Suprapubic skin (tissue), 4 donors: ENCODE measurements at places on chromosomes 3 and 15. TPM values are rescaled to one million over a fixed set of nuclear protein-coding genes. Genes with fewer than 3 reads are reported as not detected.

PLA2G4D gene
- 29.6 TPM for total RNA-seq

ZNF385D gene
- 2.1 TPM for total RNA-seq

KCNMB2 gene
- total RNA-seq, result not detected

ITIH1 gene
- not detected for total RNA-seq

CYP1A2 gene
- total RNA-seq, result not detected

AADACL2 gene
- 23.9 TPM for total RNA-seq

PARP9 gene
- 8.3 TPM for total RNA-seq

MESP2 gene
- not detected for total RNA-seq

C3orf52 gene
- 183 TPM for total RNA-seq

ANKUB1 gene
- not detected for total RNA-seq

- DNase-seq, result no peak
These were observed 80.5 kb upstream of the SLC24A5 start for GRCh38 chr15:48040166-48040817.

DNA sequence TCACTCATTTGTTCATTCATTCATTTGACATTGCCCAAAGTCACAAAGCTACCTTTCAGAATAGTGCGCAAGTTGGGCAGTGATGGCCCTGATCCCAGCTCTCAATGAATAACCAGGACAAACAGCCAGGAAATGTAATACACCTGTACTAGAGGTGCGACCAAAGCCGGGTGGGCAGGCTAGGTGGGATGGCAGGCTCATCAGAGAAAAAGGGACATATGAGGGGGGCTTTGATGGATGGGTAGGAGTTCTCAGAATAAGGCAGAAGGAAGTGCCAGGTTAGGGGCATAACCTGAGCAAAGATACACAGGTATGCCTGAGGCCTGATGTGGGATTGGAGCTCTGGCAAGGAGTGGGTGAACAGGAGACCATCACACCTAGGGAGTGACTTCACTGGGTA is 53.4 kb upstream of the SMAD6 start:
- no peak for DNase-seq

GRCh38 chr15:67937153-67937761 is 97.4 kb upstream of the RNU6-1 start:
- no peak for DNase-seq

DNA sequence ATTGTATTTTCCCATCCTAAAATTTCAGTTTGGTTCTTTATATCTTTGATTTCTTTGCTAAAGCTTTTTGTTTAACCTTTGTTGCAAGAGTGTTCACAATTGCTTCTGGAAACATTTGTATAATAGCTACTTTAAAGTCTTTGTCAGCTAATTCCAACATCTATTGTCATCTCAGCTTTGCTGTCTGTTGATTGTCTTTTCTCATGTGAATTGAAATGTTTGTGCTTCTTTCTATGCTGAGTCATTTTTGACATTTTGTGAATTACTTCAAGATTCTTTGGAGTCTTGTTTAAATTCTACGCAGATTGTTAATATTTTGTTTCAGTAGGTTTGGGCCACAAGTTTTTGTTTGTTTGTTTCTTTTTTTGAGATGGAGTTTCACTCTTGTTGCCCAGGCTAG is 73.2 kb downstream of the SUCNR1 start:
- no peak for DNase-seq

- no peak for DNase-seq
These were observed 52.3 kb upstream of the PIAS1 start for GRCh38 chr15:68001811-68002210.

GRCh38 chr3:69500604-69501003 is 114.7 kb upstream of the FRMD4B start:
- DNase-seq, result no peak

GRCh38 chr15:92655178-92655995 is at the start of gene FAM174B:
FAM174B (minus strand) TSS chr15:92655775.
- no peak for DNase-seq

GRCh38 chr3:113275929-113276750 is 64.8 kb downstream of the BOC start:
- no peak for DNase-seq

GRCh38 chr15:50353251-50353974 is 1.6 kb downstream of the GABPB1 start:
- no peak for DNase-seq

GRCh38 chr15:86384186-86384585 is 304.5 kb downstream of the AGBL1 start:
- DNase-seq, result no peak

GRCh38 chr3:69683082-69683806 is 56.0 kb upstream of the MITF start:
- no peak for DNase-seq

GRCh38 chr3:43159131-43159875 is 53.4 kb upstream of the POMGNT2 start:
- no peak for DNase-seq

- no peak for DNase-seq
These were observed 121.9 kb downstream of the SLCO3A1 start for GRCh38 chr15:91975241-91975978.
